ENCODE measurements at places on chromosomes 5 and 9.

DNA sequence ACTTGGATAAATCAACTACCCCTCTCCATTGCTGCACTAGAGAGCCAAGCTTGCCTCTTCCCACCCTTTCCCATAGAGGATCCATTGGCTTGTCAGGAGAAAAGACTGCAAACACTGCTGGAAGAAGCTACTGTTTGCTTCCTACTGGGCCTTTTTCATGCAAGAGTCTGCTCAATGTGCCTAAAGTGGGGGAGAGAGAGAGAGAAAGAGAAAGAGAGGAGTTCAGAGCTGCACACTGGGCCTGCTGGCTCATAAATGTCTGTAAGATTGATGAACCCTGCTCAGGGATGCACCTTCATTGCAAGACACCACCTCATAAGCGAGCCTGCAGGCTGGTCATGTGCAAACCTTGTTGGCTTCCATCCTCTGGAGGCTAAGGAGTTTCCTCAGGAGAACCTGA lies 269.4 kb downstream of the ZNF608 start:
- DNase-seq: no peak

DNA sequence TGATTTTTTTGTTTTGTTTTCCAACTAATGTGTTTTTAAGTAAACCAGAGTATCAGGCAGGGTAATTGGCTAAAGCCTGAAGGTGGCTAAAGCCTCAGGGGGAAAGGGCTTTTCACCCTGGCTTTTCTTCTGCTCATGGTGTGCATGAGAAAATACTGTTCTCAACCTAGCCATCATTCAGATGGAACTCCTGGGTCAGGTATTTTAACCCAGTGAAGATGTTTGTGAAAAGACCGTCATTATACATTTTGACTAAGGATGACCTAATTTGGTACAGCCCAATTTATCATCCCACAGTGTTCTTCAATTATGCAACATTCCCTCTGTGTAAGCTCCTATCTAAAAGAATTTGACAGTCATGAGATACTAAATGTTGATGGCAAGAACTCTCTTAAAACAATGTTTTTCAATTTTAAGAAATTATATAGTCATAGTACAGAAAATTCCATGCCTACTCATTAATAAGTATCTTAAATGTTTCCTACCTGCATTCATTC lies 209.5 kb upstream of the TARS1 start:
- no peak for DNase-seq

DNA sequence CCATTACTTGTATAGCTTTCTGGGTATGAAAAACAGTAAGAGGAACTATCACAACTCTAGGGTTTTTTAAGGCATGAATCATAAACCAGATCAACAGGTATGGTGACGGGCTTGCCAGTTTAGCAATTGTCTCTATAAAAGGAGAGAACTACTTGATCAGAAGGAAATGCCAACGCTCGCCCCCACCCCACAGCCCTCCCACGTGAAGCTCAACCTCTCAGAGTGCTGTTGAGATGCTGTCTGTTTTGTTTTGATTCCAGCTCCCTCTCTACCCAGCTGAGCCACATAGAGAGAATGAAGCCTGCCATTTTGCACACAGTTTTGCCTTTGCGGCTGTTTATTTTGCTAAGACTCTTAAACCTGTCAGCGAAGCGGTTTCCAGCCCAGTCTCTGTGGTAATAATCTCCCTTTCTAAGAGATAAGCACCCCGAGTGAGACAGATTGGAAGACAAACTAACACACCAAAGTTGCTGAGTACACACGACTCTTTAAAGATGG lies 257.9 kb upstream of the ANKRD55 start:
- no peak for DNase-seq

DNA sequence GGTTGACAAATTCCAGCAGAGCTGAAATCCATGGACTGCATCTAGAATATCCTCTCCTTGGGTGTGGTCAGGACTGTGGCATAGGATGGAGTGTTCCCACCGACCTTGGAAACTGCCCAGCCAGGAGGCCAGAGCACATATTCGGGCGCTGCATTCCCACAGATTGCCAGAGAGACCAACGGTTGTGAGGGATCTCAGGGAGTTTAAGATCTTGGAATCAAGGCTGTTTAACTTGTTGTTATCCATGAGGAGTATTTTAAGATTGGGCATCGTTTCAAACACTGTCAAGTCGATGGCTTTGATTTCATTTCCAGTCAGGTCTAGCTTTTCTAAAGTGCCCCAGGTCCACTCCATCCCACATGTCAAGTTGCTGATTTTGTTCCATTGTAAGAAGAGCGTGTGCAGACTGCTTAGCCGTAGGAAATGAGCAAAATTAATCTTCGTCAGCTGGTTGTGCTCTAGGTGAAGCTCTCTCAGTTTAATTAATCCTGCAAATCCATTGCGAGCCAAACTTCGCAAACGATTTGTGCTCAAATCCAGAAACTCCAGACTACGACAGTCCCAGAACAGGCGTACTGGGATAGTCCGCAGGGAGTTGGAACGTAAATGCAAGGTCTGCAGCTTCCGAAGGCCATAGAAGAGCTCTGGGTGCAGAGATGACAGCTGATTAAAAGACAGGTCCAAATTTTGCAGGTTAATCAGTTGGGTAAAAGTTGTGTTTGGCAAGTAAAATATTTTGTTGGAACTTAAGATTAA lies 1.5 kb downstream of the LRRTM2 start:
- DNase-seq: no peak

DNA sequence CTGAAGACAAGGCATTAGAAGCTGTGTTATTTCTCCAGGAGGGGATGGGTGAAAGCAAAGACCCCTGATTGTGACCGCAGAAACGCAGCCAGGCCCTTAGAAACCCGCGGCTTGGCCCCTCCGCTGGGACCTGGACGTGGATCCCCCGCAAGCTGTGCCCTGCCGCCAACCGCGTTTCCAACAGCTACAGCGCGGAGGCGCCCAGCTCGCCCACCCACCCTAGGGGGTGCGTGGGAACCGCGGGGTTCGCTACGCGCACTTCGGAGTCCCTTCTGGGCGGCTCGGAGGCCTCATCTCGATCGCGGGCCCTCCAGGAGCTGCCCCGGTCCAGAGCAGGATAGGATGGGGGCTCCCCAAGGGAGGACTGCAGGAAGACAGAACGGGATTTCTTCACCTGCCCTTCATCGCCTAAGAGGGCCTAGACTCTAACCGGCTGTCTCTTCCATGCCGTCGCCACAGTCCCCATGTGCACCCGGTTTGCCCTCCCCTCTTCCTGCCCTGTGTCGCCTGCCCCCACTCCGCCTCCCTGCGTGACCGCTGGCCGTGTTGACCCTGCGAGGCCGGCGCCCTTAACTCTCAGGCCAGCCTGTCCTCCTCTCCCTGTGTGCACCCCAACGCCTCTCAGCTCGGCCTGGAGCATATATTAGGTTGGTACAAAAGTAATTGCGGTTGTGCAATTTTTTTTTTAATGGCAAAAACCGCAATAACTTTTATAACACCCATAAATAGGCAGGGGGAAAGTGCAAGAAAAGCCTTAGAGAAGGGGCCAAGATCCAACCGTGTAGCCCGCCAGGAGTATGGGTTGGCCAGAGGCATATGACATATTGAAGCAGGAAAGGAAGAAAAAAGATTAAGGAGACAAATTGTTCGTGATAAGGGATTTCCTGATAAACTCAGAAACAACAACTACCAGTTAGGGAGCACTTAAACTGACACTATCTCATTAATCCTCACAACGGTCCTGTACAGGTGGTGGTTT lies 68.1 kb upstream of the FREM1 start:
- DNase-seq: no peak

- DNase-seq: no peak
Observed at GRCh38 chr5:149824120-149824519, 94.0 kb downstream of the PPARGC1B start.

DNA sequence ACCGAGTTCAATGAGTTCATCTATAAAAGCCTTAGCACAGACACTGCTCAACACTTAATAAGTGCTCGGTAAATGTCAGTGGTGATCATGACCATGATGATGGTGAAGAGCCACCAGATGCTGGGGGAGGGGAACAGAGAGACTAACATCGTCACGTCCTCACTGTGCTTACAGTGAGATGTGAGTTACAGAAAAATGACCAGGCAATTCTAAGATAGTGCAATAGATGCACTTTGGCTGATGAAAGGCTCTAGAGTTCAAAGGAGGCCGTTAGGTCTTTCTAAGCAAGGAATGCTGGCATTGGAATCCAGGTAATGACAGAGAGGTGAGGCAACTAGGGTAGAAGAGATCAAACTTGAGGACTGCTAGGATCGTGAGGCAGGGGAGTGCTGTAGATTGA lies 36.7 kb downstream of the ARL15 start:
- DNase-seq: no peak

DNA sequence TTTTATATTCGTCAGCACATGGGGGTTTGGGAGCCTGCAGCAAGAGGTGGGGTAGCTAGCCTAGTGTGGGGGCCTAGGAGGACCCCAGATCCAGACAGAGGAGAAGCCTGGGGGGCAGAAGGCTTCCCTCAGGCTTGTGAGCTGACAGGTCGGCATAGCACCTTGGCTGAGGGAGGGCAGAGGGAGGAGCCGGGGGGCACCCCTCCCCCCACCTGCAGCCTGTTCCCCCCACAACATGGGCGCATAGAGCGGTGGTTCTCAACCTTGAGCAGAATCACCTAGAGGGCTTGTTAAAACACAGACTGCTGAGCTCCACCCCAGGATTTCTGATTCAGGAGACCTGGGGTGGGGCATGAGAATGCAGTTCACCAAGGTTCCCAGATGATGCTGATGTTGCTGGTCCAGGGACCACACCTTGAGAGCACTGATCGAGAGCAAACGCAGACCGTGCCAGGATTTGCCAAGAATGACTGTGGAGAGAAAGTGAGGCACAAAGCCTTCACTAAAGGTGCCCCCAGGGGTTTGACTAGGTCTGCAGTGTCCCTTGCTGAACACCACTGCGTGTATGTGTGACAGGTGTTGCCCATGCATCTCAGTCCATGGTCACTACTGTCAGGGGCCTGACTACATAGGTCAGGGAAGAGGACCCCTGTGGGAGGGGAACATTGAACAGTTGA lies 163.3 kb downstream of the MACROH2A1 start:
- no peak for DNase-seq

DNA sequence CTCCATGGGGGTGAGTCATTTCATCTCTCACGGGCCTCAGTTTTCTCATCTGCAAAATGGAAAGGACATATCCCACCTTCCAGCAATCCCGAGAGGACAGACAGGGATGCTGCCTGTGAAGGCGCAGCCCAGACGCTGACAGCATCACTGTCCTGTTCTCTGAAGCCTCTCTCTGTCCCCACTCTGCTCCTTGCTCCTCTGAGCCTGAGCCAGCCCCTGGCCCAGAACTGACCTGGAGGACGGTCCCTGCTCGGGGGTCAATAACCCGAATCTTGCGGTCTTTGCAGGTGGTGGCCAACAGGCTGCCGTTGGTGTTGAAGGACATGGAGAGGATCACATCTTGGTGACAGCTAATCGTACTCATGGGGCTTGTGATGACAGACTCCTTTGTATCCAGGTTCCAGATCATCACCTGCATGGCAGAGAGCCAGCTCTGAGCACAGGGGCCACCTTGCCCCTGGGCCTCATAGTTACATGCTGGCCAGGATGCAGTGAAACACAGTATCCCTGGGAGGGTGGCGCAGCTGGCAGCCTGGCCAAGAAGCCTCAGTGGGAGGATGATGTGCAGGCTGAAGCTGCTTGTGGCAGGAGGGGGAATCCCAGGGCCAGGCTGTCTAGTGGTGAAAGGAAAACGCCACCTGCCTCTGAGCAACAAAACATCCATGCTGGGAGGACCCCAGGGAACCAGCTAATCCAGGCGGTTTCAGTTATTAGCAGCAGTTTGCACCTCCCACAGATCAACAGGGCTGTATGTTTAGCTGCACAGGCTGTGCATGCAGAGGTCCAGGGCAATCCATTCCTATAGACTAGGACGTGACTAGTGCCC lies 14.0 kb upstream of the TRIM14 start:
- DNase-seq: no peak

DNA sequence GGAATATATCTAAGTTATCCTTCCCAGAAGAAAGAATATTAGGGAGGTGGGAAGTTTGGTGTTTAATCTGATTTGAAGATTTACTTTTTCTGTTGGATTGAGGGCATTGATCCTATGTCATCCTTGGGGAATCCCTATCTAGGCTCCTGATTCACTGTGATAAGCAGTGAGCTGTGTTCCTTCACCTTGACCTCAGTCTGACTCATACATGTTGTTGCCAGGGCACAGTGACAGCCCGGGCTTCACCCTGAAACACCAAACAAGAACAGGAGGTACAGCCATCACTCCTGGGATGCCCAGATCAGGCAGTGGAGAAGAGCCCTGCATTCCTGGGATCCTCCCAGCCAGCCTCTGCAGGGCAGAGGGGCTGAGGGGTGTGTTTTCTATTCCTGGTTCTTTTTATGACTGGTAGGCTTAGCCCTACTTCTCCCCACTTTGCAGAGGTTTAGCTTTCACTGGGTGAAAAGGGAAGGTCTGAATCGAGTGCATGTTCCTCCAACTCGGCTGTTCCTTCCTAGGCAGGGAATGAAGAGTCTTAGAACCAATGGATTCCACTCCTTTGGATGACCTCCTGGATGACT lies 3.1 kb upstream of the FAM53C start:
- DNase-seq: no peak

DNA sequence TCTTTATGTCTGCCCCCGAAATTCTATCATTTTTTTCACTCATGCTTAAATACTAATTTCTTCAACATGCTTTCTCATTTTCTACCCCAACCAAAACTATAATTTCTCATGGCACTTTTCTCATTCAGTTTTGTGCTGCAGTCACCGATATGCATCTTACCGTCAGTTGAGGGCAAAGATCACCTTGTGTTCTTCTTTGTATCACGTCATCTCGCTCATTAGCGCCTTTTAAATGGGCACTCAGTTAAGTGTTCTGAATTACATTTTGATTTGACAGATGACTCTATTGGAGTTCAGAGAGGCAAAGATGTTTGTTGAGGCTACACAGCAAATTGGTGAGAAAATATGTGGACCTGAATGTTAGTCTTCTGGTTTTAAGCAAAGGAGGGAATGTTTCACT lies 211.7 kb upstream of the GLRA1 start:
- DNase-seq: no peak

DNA sequence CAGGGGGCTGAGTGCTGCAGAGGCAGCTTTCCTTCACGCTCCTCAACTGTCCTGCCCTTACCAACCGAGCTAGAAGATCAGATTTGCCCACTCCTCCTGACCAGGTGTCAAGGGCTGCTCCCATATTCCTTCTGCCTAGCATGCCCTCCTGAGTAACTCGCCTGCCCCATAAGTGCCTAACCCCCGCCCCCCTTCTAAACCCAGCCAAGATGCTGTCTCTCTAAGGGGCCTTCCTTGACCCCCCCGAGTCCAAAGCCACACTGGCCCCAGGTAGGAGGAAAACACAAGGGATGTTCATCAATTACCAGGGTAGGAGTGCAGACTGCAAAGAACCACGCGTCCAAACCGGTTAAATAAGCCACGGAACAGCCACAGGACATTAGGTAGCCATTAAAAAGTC lies 4.8 kb downstream of the CCDC69 start:
- DNase-seq: no peak

All from NCI-H526 (cell line).